GM18507 (cell line): ENCODE measurements at places on chromosomes 12 and 14.

- no peak for DNase-seq
Measured at GRCh38 chr12:10722502-10722904, 620 bp downstream of the YBX3 start.

DNA sequence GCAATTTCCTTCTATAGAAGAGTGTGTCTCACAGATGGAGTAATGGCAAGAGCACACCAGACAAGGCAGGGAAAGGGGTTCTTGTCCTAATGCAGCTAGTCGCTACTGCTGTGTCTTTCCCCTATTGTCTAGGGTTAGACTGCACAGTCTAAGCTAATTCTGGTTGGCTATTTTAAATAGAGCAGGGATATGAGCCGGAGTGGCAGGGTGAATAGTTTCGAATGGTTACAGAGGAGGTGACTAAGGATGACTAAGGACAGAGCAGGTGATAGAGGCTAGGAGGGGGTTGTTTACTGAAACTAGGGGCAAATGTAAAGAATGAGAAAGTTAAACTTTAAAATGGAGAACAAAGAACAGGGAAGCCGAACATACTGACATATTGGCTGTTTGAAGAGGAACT, 25.6 kb upstream of the CPNE8 start:
- DNase-seq: no peak

GRCh38 chr14:54591461-54591860, 24.5 kb downstream of the SAMD4A start:
- DNase-seq: no peak

DNA sequence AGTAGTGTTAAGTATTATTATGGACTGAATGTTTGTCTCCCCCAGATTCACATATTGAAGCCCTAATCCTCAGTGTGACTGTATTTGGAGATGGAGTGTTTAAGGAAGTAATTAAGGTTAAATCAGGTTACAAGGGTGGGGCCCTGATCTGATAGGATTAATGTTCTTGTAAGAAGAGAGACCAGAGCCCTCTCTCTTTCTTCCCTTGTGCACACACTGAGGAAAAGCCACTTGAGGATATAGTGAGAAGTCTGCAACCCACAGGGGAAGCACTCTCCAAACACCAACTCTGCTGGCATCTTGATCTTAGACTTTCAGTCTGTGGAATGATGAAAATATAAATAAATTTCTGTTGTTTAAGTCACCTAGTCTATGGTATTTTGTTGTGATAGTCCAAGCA, 2.2 kb upstream of the KLRG1 start:
- DNase-seq: no peak
